Adipocyte (in vitro differentiated cells): ENCODE measurements at places on chromosomes 13 and 19.
A peak's percentile ranks its signal among the peaks of the same experiment; 100 is the strongest.

DNA sequence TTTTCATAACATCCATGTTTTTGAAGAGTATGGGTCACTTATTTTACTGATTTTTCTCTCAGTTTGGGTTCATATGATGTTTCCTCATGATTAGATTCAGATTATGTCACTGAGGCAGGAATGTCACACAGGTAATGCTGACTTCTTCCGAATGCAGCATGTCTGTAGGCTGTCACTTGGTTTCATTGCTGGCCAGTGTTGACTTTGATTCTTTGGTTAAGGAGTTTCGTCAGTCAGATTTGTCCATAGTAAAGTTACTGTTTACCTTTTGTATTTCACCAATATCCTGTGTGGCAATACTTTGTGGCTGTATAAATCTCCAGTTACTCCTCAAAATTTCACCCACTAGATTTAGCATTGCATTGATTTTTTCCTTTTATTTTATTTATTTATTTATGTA, 105.6 kb downstream of the MRPL57 start:
- no peak for DNase-seq

DNA sequence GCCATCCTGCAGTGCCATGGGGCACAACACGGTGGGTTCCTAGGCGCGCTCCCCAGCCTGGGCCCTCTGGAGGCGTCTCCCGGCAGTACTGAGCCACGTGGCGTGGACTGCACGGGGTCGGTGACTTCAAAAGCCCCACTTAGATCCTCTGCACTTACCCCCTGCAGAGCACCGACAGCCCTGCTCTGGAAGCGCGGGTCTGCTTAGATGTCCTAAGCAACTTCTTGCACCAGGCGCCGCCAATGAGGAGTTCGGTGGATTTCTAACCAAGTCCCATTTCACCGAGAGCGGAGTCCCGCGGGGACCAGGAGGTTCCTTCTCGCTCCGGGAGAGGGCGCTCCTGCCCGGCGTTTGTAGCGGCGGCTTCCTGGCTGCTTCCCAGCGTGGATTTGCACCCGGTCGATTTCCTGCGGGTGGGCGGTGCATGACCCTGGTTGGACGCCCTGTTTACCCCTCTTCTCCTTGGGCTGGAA, 25.2 kb upstream of the ZNF845 start:
- peak; percentile 48 for DNase-seq

- no peak for DNase-seq
Measured at GRCh38 chr13:44322928-44323327, 50.7 kb upstream of the SERP2 start.

GRCh38 chr13:31022288-31022895, 89.9 kb downstream of the TEX26 start:
- no peak for DNase-seq

DNA sequence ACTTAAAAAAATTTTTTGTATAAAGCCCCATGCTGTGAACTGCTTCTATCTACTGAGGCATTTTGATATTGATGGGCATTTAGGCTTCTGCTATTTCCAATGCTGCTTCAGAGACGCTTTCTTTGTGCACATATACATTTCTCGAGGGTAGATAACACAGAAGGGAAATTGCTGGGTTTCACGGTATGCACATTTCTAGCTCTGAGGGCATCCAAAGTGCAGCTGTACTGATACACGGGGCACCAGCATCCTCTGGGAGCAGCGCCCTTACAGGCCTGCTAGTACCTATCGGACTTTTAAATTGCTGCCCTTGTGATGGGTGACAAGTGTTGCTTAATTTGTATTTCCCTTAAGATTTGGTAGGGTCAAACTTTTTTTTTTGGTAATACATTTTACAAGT, 88.6 kb downstream of the KCTD15 start:
- no peak for DNase-seq

GRCh38 chr19:49614096-49614833, 23.3 kb downstream of the PRR12 start:
- DNase-seq: peak; percentile 66
